Liver (tissue), 10 donors: ENCODE measurements at places on chromosomes 3 and 15. TPM values are rescaled to one million over a fixed set of nuclear protein-coding genes. Genes with fewer than 3 reads are reported as not detected.

DNA sequence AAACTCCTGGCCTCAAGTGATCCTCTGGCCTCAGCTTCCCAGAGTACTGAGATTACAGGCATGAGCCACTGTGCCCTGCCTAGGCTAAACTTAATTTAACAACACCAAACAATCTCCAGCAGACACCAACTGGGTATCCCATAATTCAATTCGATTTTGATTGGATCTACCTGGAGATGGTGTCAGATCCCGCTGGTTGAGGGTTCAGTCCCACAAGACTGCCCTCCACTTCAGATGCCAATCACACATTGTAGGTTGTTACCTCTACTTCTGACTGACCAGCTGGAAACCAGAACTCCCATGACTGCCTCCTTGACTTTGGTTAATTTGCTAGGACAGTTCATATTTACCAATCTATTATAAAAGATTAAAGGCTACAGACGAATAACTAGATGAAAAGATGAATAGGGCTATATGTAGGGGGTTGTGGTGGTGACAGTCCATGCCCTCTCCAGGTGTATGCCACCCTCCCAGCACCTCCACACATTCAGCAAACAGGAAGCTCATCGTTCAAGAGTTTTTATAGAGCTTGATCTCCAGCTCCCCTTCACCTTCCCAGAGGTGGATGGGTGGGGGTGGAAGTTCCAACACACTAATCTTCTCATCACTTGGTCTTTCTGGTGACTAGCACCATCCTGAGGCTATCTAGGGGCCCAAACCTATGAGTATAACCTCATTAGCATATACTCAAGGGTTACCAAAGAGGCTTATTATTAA lies 9.3 kb downstream of the B2M start:
- H3K4me3 ChIP-seq, result no peak overlapping the region
- peaks cover 35% of the 10 kb centered on the region for H3K36me3 ChIP-seq
- no peaks in the 10 kb centered on the region for H3K27me3 ChIP-seq
- no peak overlapping the region for H3K27ac ChIP-seq

Gene UROC1
- total RNA-seq, result 5.9 TPM

Gene TIGIT
- 0.92 TPM for total RNA-seq

DNA sequence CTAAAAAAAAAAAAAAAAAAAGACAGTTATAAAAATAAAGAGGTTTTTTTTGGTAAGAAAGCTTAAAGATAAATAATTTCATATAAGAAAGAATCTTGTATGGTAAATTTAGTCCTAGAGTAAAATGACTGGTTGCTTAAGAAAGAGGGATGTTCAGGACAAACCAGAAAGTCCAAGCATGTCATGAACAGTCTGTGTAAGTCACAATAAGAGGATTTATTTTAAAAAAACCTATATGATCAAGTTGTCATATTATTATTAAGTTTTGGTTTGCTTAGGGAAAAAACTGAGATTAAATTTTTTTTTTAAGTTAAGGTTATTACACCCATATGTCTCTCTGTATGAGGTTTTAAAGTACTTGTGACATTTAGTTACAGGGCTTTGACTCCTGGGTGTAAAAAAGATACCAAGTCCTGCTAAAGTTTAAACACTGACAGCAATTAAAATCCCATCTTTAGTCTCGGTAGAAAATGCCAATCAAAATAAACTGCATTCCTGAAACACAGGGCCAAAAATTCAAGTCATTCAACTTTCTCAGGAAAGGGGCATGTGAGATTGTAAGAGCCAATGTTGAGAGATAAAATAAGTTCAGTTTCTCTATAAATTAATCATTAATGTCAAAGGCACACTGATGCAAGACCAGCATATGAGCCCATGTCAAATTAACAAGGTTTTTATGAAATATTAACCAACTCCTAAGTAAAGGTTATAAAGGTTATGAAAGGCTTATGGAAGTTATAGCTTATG lies 8.5 kb upstream of the BDH1 start:
- no peaks in the 10 kb centered on the region for H3K27me3 ChIP-seq
- H3K4me1 ChIP-seq, result peaks cover 64% of the 10 kb centered on the region
- peak overlapping the region; percentile 61 for H3K27ac ChIP-seq
- H3K4me3 ChIP-seq, result no peak overlapping the region
- no peaks in the 10 kb centered on the region for H3K36me3 ChIP-seq

DNA sequence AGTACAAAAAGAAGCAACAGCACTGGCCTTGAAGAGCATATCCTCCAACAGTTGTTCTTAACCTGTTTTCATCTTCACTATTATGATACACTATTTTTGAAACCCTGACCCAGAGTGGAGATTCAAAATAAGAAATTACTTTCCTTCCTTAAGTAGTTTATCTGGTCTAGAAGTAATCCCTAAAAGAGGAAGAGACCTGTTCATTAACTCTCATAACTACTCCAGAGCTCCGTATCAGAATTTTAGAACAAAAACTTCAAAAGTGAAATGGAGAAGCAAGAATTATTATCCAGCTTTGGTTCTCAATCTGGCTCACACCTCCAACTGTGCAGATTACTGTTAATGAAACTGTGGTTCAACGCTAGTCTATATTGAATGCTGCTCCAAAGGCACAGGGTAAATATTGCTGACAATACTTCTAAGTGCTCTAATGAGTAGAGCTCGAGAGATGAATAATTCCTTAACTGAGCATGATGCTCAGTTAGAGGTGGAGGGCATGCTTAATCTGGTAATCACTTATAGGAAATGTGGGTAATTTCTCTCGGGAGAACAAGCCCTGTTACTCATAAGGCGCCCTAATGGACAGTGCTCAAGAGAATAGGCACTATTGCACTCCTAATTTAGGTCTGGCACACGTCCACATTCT lies 5.2 kb downstream of the LCMT2 start:
- no peak overlapping the region for H3K4me3 ChIP-seq
- H3K36me3 ChIP-seq, result no peaks in the 10 kb centered on the region
- H3K27me3 ChIP-seq, result no peaks in the 10 kb centered on the region
- no peak overlapping the region for H3K27ac ChIP-seq

DNA sequence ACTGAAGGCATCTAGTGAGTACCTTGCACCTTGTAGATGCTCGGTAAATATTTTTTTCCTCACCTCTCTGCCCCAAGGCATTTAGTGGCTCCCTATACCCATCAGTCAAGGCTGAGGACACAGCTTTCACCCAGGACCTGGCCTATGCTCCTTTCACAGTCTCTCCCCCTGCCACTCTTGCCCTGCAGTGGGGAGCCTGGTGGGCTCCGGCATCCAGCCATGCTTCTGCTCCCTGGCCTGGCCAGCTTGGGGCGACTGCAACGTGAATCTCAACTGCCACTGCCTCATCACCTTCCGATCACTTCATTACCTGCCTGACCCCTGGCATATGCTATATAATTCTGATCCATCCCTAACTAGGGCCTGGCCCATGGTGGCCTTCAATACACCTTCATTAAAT lies 735 bp upstream of the CX3CR1 start:
- no peaks in the 10 kb centered on the region for H3K27me3 ChIP-seq
- DNase-seq, result no peak
- H3K27ac ChIP-seq, result no peak overlapping the region
- H3K4me3 ChIP-seq, result no peak overlapping the region
- H3K4me1 ChIP-seq, result no peaks in the 10 kb centered on the region

Gene WDR93
- total RNA-seq, result not detected

DNA sequence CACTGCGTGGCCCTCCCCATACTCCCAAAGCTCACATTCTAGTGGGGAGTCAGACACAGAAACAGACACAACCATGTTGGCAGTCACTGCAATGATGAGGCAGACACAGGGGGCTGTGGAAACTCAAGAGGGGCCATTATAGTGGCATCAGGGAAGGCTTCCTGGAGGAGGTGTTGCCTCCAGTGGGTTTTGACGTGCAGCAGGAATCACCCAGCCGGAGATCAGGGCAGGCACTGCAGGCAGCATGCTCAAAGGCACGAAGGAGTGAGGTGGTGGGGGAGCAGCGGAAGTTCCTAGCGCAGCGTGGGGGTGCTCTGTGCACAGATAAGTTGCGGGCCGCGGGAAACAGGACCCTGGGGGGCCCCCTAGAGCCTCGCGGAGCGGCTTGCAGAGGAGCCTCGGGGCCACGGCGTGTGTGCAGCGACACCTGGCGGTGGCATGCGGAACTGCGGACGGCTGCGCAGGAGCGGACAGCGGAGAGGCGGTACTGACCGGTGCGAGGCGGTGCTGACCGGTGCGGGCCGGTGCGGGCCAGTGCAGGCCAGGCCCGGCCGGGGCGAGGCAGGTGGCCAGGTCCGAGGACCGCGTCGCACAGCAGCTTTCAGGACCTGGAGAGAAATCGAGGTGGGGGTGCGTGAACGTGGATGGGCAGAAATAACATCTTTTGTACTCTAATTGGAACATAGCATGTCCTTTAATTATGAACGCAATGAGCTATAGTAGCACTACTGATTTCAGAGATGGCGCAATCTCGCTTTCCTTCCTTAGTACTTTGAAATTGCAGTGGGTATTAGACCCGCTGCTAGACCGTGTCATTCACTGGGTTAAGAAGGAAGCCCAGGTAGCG lies 101.5 kb downstream of the FBLN2 start:
- H3K27ac ChIP-seq, result no peak overlapping the region
- peak; percentile 88 for DNase-seq
- H3K4me1 ChIP-seq, result peaks cover 8% of the 10 kb centered on the region
- H3K36me3 ChIP-seq, result no peaks in the 10 kb centered on the region
- peaks cover 3% of the 10 kb centered on the region for H3K27me3 ChIP-seq
